ENCODE measurements at places on chromosomes 5 and 9. TPM values are rescaled to one million over a fixed set of nuclear protein-coding genes. Genes with fewer than 3 reads are reported as not detected.
A peak's percentile ranks its signal among the peaks of the same experiment; 100 is the strongest.

GRCh38 chr5:146828385-146828784 lies 50.2 kb downstream of the PPP2R2B start:
- peak; percentile 36 for DNase-seq

GRCh38 chr9:38681747-38682227 lies 38.1 kb downstream of the FAM240B start:
- no peak for DNase-seq

DNA sequence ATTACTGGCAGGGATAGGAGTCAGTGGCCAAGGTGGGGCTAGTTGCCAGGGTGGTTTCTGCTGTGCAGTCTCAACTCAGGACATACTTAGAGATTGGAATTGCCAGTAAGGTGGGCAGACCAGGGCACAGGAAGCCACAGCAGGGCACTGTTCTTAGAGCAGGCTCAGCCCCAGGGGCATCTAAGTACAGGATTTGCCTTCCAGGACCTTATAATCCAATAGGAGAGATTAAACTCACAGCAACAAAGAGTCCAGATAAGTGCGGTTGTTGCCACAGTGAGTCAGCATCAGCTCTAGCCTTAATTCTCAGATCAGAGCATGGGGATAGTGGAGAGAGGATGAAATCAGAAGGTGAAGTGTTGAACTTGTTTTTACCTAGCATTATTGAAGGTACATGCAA lies 265.8 kb upstream of the TRPC7 start:
- DNase-seq = no peak

GRCh38 chr9:136020206-136020605 lies 59.0 kb upstream of the UBAC1 start:
- no peak for DNase-seq

DNA sequence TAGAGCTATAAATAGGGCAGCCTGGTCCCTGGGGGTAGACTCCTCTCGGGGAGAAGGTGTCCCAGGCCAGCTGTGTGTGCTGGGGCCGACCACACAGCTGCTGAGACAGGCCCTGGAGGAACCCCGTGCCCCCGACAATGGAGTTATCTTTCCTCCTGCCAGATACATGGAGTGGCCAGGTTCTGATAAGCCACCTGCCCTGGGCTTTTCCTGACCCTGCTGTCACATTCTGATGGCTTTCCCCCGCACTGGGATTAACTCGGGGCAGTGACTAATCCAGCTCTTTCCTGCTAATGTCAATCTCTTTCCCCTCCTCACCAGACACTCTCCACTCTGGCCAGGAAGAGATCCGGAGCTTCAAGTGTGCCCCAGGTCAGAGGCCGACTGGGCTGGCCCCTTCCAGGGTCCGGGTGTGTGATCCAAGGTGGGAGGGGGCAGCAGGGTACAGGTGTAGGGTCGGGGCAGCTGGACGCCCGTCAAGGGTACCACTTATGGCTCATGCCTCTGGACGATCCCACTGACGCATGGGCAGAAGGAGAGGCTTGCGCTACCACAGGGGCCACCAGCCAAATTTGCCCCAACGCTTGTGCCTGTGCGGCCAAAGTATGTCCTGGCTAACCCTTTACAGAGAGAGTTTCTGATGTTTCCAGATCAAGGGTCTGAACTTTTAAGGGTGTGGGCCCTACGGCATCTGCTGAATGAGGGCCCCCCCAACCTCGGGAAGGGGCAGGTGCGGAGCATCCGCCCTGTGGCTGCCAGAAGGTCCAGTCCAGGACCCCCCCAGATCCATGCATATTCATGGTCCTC lies 20.6 kb upstream of the COL5A1 start:
- DNase-seq = no peak

DNA sequence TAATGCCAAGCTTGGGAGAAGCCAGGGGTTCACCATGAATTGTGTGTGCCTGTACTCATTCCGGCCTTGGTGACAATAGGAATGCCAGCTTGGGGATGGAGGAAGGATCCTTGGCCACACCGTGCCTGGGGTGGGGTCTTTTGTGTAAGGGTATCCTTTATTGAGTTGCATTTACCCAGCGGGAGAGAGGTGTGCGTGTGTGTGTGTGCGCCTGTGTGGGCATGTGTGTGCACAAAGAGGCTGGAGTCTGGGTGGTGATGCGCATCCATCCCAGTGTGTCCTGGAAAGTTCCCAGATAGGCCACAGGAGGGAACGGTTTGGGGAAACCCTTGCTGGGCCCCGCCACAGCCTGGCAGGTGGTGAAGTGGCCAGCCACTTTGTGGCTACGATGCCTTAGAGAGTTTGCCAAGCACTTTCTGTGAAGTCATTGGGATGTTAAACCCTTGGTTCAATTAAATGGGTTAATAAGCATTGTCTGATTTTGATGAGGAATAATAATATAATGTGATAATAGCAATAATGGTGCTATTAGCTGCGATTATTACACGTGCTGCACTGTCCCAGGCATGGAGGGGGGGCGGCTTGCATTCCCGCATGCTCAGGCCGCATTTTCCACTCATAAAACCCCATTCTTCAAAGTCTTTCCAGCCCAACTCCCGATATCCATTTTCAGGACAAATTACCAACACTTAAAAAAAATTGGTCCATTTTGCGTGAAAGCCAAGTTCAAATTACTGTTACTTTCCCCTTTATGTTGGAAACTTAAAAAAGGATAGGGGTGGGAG lies 13.7 kb downstream of the PITX1 start:
- no peak for DNase-seq

DNA sequence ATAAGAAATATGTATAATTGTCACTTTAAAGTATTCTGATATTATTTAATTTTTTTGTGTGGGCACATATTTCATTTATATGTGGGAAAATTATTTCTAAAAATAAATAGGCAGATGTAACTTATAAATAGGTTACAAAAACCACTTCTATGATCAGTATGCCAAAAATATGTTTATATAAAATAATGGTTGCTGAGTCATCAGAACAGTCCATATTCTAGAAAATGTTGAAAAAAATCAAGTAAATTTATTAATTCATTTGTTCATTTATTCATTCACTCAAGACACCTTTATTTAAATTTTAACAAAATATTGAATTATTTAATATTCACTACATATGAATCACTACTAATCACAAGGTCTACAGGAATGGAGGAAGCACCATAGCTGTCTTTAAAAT lies 1387.3 kb upstream of the C9orf72 start:
- no peak for DNase-seq

- DNase-seq = peak; percentile 74
Measured at GRCh38 chr9:72592502-72593403, 71.3 kb downstream of the TMC1 start.

- no peak for DNase-seq
Measured at GRCh38 chr9:7963026-7963425, 163.4 kb upstream of the DMAC1 start.

DNA sequence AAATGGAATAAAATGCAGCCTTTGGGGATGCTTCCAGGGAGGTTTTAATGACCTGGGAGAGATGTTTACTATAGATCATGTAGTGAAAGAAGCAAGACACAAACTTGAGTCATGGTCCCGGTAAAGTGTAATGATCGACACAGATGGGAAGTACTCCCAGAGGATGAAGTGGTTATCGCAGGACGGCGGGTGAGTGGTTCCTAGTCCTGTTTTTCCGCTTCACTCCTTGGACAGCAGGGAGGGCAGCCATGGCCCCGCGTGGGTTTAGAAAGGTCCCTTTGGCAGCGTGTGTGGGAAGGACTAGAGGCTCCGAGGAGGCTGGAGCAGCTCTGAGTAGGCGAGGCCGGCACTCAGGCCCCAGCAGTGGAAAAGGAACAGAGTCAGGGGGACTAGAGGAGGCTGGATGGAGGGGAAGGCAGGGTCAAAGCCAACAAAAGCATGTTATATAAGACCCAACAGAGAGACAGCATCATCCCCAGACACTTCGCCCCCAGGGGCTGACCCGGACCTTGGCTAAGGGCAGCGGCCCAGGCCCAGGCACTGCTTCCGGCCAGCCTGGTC lies 49.2 kb upstream of the STXBP1 start:
- no peak for DNase-seq

TMEM215 gene
- 0.91 TPM for total RNA-seq

CDX1 gene
- total RNA-seq = not detected

FAM120A gene
- 72.9 TPM for total RNA-seq

LPCAT1 gene
- 82.4 TPM for total RNA-seq

RGS14 gene
- 1.8 TPM for total RNA-seq

GABRA6 gene
- 4.4 TPM for total RNA-seq

CA9 gene
- not detected for total RNA-seq

C5orf58 gene
- not detected for total RNA-seq

Data from cerebellum (tissue), 4 donors.